ENCODE measurements at places on chromosomes 12 and 14.

GRCh38 chr14:20487396-20487725 lies 18.0 kb upstream of the RNASE10 start:
- DNase-seq, result no peak

GRCh38 chr14:95597784-95598211 lies 62.9 kb downstream of the GLRX5 start:
- no peak for DNase-seq

DNA sequence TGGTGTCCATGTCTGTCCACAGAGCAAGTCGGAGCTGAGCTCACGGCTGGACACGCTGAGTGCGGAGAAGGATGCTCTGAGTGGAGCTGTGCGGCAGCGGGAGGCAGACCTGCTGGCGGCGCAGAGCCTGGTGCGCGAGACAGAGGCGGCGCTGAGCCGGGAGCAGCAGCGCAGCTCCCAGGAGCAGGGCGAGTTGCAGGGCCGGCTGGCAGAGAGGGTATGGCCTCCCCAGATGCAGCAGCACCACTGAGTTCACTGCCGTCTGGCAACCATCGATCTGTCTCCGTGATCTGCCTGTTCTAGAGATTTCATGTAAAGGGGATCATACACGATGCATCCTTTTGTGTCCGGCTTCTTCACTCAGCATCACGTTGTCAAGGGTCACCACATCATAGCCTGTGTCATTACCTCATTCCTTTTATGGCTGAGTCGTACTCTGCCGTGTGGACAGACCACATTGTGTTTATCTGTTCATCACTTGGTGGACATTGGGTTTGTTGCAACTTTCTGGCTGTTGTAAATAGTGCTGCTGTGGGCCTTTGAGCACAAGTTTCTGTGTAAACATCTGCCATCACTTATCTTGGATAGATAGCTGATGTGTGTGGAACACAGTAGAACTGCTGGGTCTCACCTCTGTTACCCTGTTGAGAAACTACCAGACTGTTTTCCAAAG lies 21.9 kb downstream of the HIP1R start:
- DNase-seq, result no peak

- DNase-seq, result peak; percentile 80
Measured at GRCh38 chr12:132614861-132615578, 3.6 kb upstream of the P2RX2 start.

DNA sequence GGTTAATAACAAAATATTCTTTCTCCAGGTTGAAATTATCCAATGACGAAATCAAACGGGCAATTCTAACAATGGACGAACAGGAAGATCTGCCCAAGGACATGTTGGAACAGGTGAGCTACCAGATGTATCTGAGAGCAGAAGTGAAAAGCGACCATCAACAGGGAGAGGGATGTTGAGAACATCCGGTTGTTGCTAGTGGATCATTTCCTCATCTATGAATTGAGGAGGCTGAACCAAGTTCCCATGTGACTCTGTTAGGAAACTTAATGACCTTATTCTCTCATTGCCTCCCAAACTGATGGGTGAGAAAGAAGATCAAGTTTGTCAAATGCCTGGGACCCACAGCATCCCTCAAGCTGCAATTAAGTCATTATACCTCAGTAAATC lies 117.7 kb downstream of the GPR135 start:
- DNase-seq, result no peak

DNA sequence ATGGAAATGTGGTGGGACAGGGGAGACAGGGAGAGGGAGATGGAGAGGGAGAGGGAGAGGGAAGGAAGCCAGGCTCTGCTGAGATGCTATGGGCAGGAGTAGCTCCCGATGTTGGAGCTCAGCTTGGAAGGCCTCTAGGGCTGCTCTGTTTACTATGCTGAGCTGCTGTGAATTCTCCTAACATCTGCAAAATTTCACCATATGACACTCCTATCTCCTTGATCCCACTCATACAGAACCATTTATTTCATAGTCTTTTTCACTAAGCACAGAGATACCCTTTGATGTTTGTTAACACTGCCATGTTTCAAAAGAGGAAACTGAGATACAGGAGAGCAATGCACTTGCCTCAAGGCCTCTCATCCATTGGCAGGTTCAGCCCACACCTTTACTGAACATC lies 60.7 kb downstream of the C12orf75 start:
- no peak for DNase-seq

GRCh38 chr14:93150227-93151208 lies 34.2 kb downstream of the MOAP1 start:
- no peak for DNase-seq

GRCh38 chr12:4269279-4269991 lies 4.1 kb upstream of the CCND2 start:
- DNase-seq, result peak; percentile 93

DNA sequence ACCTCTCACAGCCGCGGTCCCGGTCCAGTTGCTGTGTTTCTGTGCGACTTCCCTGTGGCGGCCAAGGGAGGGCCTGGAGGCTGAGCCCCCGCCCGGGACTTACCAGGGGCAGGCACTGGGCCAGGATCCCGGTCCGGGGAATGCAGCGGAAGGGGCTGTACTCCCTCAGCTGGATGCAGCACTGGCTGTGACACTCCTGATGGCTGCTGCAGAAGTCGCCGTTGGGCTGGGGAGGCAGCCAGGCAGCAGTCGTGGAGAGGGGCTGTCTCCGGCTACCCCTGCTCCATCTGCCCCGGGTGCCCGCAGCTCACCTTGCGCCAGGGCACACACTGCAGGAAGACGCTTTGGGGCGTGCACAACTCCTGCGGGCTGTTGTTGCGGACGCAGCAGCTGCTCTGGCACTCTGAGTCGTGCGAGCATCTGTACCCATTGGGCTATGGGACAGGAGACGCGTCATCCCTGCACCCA lies 6.2 kb downstream of the LRCOL1 start:
- DNase-seq, result no peak

GRCh38 chr12:132307976-132308852 lies 21.2 kb downstream of the GALNT9 start:
- no peak for DNase-seq

DNA sequence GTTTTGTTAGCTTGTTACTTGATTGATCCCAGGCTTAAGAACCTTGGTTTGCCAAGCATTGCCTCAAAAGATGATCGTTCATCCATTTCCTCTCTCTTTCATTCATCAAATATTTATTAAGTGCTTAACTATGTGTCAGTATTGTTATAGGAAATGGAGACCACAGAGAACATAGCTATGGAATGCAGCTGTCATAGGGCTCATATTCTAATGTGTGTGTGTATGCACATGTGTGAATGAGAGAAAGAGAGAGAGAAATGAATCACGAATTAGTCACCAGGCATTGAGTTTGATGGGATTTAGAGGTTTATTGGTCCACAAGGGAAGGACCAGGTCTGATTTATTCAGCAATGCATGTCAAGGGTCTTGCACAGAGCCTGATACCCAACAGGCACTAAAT lies 71.0 kb upstream of the FBXO21 start:
- DNase-seq, result no peak

DNA sequence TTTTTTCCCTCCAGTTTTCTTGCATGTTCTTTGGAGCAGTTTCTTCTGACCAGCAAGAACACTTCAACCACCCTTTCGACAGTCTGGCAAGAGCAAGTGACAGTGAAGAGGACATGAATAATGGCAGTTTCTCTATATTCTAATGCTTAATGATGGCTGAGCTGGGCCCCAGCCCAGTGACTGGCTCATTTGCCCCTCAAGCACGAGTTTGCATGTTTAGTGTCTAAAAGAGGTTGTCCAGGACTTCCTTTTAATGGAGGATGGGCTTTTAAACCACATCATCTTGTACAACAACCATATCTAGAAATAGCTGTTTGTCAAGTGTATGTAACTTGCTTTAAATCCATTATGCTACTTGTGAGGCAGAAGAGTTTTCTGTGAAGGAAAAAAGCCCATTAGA lies 28.4 kb downstream of the RAD9B start:
- no peak for DNase-seq

DNA sequence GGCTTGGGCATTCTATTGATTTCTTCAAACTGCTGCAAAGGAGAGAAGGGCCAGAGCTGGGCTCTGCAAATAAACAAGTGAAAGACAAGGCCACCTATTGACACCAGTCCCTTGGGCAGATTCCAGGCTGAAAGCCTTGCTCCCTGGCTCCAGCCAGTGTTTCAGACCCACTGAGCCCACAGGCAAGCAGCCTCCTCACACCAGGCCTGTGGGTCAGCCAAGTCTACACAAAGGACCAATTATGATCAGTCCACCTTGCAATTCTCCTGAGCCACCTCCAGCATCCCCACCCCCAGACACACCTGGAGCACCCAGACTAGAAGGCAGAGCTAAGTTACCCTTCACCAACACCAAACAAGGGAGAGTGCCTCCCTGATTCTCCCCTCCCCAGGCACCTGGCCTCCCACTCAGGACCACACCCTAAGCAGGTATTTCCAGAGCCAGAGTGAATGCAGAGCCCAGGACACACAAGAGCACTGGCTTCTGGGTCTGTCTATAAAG lies 13.8 kb downstream of the ACTN1 start:
- DNase-seq, result no peak

DNA sequence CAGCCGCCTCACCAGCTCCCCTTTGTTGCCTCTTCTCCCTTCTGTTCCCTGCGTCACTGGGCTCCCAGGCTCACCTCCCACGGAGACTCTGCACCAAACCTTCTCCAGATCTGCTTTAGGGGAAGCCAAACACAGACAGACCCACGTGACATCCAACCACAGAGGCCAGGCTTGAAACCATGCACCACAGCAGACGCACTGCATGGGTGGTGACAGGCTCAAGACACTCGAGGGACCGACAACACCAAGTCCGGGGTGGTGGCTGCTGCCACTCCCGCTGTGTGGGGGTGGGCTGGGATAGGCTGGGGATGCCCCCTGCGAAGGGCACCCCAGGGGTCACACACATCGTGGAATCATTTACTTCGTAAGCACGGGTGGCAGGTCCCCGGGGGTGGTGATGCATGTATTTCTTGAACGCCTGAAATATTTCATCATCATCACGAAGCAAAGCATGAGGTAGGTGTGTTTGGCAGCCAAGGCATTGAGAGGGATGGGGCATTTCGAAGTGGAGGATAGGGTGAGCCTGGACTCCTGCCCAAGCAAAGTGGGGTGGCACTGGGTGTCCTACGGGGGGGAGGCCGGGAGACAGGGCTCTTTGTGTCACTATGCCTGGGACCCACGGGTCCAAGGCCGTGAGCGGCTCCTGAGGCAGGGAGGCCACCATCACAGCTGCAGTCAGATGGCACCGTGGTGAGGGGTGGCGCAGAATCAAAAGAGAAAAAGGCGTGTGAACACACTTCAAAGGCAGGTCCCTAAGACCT lies 66.8 kb upstream of the RFLNA start:
- DNase-seq, result no peak

GRCh38 chr12:110252716-110253115 lies 28.3 kb upstream of the ATP2A2 start:
- no peak for DNase-seq

DNA sequence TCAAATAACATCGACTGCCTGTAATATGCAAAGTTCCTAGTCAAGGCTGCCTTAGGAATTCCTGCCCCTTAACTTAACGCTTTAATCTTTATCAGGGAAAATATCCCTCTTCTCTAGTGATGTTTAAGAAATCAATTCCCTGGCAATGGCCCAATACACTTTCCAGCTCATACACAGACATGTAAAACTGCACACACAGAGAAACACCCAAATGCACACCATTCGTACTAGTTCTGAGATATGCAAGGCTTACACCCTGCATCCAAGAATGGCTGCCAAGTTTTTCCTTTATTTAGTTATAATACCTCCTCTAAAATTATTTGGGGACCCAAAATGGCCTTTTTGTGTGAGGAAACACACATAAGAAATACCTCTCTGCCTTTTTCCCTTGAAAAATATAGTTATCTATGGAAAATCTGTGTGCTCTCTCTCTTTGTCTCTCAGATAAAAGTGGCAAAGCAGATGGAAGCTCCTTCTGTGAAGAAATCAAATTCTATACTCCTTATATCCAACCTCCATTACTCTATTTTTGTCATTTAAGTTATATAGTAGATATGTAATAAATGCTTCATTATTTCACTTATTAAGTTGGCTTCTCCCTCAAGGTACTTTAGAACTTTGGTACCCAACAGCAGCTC lies 120.0 kb upstream of the MDM1 start:
- DNase-seq, result no peak

DNA sequence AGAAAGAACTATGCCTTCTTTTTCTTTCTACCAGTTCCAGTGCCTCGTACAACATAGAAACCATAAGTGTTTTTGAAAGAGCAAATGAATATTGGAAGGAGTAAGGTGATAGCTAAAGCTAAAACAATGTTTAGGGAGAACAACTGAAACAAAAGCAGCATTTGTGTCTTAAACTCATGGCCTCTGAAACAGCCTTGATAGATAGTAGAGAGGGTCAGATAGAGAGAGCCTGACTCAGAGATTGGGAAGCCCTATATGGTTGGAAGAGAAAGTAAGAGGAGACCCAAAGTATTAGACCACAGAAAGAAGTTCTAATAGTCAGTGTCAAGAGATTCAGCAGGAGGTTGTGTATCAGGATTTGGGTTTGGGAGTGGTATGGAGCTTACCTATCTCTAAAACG lies 79.6 kb upstream of the IFNG-AS1 start:
- no peak for DNase-seq

- no peak for DNase-seq
Measured at GRCh38 chr12:69901221-69901905, 76.3 kb downstream of the MYRFL start.

- no peak for DNase-seq
Measured at GRCh38 chr12:94602024-94602423, 48.3 kb downstream of the TMCC3 start.

GRCh38 chr14:44791730-44792129 lies 170.0 kb downstream of the KLHL28 start:
- DNase-seq, result no peak

GRCh38 chr12:46005151-46005797 lies 14.9 kb upstream of the SCAF11 start:
- peak; percentile 23 for DNase-seq

All from CD4-positive, alpha-beta T cell treated with Interleukin-15 for 4 hours (primary cell).